ENCODE measurements at places on chromosomes 4 and X.

DNA sequence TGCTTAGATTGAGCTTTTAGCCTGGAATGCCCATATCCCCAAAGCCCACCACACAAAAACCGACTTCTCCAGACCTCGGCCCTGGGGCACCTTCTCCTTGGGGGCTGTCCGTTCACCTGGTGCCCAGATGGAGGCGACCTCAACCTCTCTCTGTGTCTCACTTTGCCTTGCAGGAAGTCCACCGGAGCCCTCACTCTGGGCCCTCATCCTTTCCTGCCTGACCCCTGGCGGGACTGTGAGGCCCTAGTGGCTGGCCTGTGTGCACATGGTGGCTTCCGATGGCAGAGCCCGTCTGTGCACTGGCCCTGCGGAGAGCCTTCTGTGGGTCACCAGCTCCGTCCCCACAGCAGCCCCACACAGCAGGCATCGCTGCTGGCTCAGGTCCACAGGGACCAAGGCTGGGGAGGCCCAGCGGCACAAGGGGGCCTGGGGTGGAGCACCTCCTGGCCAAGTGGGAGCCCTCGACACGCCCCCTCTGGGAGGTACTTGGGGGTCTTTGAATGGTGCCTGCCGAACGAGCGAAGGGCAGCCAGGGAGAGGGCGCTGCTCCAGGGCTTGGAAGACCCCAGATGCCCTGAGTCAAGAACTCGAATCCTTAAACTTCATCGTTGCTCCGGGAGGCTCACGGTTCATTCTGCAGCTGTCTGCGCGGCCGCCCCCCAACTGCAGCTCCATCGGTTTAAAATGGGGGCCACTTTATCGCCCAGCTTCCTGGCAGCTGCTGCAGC is 97.2 kb upstream of the ADRA2C start:
- DNase-seq: no peak

DNA sequence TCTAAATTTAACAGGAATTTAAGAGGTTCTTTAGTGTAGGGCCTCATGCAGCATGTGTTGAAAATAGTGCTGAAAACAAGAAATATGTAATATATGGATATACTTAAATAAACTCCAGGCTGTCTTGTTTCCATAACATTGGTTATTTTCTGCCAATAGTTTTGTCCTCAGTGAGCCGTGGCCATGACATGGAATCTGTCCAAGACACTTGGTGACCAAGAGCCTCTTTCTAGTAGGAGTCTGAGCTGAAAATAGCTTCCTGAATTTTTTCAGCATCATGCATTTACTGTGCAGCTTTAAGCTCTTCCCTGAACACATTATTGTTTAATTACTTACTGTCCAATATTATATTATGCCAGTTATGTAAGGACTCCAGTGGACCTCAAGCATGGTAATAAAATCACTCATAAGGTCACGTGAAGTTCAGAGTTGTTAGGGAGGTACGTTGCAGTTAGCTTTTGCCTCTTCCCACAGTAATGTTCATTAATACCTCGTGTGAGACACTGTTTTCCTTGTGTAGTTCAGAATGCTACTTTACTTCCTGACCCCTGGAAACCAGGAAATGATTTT is 488.2 kb downstream of the GRID2 start:
- no peak for DNase-seq

DNA sequence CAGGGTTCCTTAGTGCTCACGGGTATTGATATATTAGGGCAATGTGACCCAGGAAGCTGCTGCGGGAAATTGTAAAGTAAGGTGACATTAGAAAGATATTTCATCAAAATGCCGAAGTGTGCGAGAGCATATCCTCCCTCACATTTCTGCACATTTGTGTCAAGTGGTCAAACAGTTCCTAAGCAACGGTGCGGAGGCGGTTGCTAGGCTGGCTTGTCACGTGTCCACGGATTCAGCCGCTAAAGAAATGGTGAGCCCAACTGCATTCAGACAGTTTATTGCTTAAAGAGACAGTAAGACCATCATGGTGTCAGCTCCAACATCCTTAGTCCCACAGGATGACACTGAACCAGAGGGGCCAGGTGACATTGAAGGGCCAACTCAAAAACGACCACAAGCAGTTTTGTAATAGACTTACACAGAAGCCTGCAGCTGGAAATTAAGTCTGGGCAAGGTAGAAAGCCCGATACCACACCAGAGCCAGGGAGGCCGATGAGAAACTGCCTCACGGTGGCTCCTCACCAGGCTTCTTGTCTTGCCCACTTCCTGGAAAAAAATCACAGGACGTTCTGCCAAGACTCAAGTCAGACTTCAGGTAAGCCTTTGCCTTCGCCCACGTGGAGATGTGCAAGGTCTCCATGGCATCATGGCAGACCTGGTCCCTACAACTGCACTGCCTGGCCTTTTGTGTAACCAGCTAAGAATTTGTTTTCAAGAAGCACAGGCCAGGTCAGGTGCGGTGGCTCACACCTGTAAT is 50.4 kb downstream of the USP11 start:
- no peak for DNase-seq

GRCh38 chrX:23766650-23767551 is 16.1 kb upstream of the SAT1 start:
- no peak for DNase-seq

DNA sequence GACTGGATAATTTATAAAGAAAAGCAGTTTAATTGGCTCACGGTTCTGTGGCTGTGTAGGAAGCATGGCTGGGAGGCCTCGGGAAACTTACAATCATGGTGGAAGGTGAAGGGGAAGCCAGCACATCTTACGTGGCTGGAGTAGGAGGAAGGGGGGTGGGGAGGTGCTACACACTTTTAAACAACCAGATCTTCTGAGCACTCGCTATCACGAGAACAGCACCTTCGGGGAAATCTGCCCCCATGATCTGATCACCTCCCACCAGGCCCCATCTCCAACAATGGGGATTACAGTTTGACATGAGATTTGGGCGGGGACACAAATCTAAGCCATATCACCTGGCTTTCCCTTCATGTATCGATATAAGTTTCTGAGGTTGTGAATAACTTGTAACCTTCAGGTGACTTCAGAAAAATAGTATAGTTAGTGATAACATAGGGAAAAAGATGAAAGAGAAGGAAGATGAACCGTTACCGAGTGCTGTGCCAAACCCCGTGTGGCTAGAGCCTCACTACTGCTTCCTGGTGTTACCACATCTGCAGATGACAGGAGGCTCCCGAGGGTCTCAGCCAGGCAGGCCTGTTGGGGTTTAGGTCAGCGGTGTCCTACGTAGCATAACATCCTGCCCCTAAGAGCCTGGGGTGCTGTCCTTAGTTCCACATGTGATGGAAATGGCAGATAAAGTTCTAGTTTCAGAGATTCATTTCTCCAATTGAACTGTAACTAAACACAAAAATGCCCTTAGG is 103.5 kb downstream of the TNIP2 start:
- no peak for DNase-seq

- no peak for DNase-seq
Measured at GRCh38 chrX:13346646-13347045, 26.8 kb upstream of the ATXN3L start.

DNA sequence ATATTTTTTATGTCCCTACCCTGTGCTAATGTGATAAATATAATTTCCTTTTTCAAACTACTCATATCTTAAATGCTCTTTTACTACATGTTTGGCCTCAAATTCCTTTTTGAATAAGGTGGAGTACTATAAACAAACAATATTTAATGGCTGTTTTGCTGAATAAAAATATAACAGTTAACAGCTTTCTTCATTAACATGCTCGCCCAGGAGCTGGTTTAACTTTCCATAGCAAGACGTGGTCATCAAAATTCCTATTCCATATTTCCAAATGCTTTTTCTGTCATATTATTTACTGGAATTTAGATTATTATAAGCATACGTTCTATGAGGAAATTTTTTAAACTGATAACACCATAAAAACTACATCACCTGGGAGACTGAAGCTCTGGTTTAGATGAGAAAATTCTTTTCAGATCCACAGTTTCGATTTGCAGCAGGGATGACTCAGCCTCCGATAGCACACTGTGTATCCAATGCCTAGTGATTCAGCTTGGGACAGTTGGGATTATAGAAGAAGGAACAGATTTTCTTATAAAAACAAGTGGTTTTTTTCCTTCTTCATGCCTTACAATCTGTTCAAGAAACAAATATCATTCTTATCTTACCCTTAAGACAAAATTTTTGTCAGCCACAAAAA is 129.1 kb downstream of the FBXO8 start:
- no peak for DNase-seq

- no peak for DNase-seq
Measured at GRCh38 chrX:9467146-9467545, 2.3 kb downstream of the TBL1X start.

GRCh38 chr4:56240554-56241174 is 146.6 kb downstream of the AASDH start:
- no peak for DNase-seq

GRCh38 chr4:8308856-8309771 is 39.6 kb downstream of the HTRA3 start:
- no peak for DNase-seq

GRCh38 chr4:134935320-134935719 is 733.7 kb upstream of the PABPC4L start:
- DNase-seq: no peak

DNA sequence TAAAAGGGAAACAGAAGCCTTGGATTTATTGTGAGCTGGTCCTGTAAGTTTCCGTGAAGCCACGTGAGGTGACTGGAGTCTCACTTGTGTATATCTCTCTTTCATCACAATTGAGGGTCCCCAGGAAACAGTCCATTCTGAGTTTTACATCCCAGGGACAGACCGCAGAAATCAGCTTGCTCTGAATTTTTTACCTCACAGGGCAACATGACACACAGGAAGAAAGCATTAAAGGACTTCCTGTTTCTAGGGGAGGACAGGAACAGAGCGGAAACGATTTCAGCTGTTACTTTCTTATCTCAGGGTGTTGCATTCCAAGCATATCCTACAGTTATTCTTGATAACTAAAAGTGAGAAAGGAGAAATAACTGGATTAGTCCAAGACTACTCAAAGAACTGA is 553.5 kb downstream of the TRAM1L1 start:
- no peak for DNase-seq

GRCh38 chr4:77819404-77819842 is 255 bp upstream of the CNOT6L start:
- no peak for DNase-seq

GRCh38 chr4:14961292-14961691 is 41.0 kb upstream of the CPEB2 start:
- no peak for DNase-seq

- DNase-seq: no peak
Measured at GRCh38 chr4:183149616-183150539, 50.8 kb downstream of the WWC2 start.

- no peak for DNase-seq
Measured at GRCh38 chr4:117001077-117001476, 84.3 kb downstream of the TRAM1L1 start.

GRCh38 chr4:14977830-14978229 is 24.5 kb upstream of the CPEB2 start:
- DNase-seq: no peak

GRCh38 chr4:168720396-168720900 is 223.6 kb downstream of the PALLD start:
- no peak for DNase-seq

DNA sequence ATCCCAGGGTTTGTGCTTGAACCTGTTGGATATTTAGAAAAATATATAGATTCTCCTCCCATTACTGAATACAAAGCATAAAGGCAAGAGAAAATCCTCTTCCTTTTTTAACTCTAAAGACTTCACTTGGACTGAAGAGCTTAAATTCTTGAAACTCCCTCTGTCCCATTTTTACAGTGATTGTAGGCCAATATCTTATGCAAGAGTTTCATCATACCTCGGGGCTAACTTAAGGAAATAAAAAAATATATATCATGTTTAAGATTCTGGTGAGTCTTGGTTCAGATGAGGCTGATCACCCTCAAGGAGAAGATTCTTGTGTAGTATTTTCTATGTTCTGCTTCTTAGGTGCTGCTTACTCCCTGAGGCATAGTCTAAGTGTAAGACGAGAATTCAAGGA is 1449.6 kb downstream of the C4orf33 start:
- DNase-seq: no peak

- no peak for DNase-seq
Measured at GRCh38 chrX:26414534-26414933, 198.6 kb downstream of the MAGEB5 start.

DNA sequence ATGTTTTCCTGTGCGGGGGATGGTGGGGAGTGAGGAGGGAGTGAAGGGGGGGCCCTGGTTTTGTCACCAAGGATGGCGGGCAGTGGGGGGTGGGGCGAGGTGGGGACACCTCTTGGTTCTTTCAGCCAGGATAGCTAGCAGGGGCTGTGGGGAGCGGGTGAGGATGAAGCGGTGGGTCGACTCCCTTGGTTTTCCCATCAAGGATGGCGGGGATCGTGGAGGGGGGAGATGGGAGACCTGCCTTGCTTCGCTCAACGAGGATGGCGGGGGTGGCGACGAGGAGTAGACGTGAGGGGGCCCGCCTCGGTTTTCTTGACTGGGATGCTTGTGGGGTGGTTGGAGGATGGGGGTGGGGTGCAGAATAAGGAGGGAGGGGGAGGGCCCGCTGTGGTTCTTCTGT is 643 bp downstream of the FHL1 start:
- DNase-seq: no peak

DNA sequence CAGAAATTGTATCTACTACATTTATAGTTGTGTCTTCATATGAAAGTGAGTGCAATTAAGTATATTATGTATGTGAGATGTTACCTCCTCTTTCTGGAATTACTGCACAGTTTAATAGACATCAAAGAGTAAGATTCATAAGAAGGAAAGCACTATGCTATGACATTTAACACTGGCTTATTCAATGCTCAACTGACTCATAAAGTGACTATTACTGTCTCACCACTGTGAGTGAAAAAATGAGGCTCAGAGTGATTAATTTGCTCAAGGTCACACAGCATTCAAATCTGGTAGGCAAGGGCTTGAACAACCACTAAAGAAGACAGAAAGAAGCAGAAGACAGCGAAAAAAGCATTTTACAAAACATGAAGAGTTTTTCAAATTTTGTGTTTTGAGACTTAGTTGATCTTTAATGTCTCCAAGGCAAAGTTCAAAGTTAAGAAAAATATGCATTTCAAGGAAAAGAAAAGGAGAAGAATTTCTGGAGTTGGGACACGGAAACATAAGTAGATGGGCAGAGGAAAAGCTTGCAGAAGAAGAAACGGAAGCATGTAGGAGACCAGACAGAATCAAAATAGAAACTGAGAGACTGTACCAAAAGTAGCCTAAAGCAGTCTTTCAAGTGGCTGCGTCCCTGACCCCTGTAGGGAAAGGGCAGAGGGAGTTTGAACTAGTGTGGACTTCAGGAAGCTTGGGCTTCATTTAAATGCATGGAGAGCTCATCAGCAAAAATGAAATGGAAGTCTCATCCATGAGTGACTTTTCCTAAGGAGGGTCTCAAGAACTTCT is 66.3 kb downstream of the KCNIP4 start:
- no peak for DNase-seq

DNA sequence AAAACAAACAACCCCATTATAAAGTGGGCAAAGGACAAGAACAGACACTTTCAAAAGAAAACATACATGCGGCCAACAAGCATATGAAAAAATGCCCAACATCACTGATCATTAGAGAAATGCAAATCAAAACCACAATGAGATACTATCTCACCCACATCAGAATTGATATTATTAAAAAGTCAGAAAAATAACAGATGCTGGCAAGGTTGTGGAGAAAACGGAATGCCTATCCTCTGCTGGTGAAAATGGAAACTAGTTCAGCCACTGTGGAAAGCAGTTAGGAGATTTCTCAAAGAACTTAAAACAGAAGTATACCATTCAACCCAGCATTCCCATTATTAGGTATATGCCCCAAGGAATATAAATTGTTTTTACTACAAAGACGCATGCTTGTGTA is 112.5 kb downstream of the JADE1 start:
- DNase-seq: no peak
